NCI-H187 (cell line): ENCODE measurements at places on chromosomes 13 and 19.

GRCh38 chr13:31236211-31236786, 36.5 kb downstream of the B3GLCT start:
- DNase-seq, result no peak

DNA sequence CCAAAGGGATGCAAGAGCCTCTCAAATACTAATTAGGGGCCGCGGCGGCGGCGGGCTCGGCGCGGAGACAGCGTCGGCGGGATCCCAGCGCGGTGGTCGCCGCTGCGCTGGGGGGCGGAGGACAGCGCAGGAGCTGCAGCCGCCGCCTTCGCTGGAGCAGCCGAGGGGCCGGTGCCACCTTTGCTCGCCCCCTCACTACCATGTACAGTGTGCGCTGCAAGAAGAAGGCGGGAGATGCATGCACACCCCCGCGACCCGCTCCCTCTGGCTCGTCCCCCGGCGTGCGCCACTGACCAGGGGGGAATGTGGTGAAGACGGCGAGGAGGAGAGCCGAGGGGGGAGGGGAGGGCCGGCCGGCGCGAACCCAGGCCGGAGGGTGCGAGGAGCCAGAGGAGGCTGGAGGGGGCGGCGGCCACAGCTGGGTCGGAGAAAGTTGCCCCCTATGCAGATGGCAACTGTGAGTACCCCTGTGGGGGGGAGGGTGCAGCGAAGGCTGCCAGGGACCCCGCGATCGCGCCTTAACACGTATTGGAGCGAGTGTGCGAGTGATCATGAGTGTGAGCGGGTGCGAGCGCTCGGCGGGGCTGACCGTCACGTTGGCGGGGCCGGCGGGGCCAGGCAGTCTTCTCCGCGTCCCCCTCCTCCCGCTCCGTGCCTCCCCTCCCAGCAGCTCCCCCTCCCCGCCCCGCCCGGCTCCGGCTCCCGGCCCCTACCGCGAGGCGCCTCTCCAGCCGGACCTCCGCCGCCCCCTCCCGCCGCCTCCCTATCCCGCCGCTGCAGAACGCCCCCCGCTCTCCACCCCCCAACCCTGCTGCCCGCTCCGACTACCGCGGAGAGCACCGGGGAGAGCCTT, 808 bp downstream of the SLITRK5 start:
- DNase-seq, result no peak

- DNase-seq, result no peak
Measured at GRCh38 chr19:31908080-31908479, 437.3 kb upstream of the ZNF507 start.

GRCh38 chr19:4365341-4365740, 22.0 kb downstream of the MPND start:
- no peak for DNase-seq

DNA sequence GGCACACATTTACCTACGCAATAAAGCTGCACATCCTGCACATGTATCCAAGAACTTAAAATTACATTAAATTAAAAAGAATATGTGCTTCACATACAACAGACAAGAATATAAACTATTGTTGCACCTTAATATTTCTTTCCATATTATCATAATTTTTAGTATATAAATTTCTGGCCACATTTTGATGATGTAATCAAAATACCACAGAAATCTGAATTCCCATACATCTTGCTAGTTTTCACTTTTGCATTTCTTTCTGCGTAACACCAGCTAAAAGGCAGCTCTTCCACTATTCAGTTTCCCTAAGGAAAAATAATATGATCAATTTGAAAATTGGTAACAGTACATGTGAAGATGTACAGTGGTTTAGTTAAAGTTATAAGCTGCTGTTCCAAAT, 42.6 kb downstream of the FGF14 start:
- DNase-seq, result no peak

GRCh38 chr13:27022571-27023311, 148.9 kb downstream of the USP12 start:
- DNase-seq, result no peak
